CD4-positive, alpha-beta T cell treated with Interleukin-6 at 100 ng/mL for 8 hours (primary cell): ENCODE measurements at places on chromosomes 4 and X.

DNA sequence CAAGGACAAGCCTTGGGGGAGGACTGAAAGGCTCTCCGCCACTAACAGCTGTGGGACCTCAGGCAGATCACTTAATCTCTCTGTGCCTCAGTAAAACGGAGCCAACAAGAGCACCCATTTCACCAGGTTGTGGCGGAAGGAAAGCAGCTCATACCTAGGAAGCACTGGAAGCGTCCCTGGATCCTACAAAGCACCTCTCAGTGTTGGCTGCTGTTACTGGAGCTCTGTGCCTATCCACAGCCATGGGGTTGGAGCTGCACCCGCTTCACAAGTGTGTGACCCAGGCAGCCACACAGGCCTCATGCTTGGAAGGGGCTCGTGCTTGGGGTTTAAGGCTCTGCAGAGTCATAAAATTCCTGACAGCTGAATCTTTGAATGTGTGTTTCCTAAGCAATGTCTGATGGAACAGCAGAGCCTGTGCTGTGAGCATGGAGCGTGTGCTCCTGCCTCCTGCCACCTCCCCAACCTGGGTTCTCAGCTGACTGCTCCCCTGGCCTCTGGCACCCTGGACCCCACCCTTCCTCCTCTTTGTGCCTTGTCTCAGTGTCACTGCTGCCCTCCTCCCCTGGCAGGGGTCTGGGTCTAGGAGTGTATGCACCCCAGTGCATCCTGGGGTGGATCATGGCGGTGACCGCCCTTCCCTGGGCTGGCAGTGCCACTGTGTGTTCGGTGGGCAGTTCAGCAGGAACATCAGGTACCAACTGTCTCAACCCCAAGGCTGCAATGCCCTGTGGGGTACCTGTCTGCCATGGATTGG is 14.4 kb upstream of the MAN2B2 start:
- no peak for DNase-seq

DNA sequence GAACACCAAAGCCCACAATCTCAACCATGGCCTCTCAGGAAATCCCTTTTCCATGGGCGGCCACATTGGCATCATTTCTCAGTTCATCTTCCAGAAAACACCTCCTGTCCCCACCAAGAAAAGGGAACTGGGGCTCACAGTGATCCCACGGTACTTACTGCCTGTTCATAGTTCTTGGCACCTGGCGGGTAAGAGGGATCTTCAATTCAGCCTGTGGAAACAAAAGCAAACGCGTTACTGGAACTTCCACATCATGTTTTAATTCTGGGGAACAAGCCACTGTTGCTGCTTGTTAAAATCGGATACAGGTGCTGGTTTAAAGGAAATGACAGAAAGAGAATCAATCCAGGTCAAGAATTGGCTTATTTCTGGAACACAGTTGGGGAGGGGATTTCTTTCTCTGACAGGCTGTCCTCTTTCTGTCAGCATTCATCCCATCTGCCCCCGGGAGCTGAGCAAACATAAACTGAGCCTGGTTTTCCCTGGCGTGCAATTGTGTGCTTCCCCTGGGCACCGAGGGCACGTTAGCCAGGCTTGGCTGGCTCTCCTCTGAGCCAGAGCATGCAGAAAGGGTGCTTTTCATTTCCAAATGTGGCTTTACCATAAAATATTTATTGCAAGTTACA is 16.8 kb downstream of the CLNK start:
- no peak for DNase-seq

GRCh38 chr4:134753390-134753789 is 551.8 kb upstream of the PABPC4L start:
- no peak for DNase-seq

DNA sequence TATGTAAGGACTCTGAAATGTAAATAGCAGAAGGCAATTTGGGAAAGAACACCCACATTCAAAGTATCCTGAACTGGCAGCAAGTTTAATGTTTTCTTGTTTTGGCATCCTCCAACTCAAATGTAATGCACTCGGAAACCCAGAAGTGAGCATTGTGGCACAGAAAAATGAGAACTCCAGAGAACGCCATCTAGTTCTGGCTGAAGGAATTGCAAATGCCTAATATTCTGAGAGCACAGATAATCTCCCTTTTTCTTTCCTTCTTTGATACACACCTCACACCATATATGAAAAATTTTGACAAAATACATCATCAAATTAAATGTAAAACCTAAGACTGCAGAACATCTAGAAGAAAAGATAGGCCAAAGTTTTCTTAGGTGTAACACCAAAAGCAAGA is 52.1 kb downstream of the PWWP3B start:
- DNase-seq, result no peak

DNA sequence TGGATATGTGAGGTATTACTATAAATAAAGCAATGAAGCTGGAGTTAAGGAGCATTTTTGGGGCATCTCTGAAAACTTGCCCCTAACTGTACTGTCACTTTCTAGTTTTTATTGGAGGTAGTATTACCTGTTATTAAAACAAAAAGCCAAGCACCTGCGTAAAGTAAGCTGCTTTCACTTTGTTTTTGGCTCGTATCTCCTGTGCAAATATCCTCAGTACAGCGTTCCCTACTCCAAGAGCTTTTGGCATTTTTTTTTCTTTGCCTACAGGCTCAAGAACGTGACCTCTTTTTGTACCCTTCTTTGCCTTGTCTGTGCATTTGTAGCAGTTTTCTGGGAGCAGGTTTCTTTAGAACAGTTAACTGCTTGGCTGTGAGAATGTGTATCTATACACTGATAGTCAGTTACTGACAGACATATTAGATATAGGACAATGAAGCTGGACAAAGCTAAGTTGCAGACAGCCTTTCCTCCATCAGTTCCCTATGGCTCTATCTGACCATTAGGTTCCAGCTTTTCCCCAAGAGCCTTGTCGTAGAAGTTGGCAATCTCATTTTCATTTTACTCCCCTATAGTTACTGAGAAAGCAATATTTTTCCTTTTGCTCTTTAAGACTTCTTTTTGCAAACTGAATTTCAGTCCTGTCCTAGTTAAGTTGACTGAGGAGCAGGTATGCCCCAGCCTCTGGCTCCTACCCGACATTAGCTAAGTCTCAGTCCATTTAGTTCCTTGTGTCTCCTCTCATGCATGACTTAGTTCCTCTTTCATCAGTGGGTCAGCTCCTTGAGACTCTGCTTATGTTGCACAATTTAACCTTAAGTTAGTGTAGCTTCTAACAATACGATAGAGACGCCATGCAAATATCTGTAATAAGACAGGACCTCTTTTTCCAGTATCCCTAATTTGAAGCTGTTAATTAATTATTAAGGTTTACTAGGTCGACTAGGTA is 71.5 kb upstream of the HPRT1 start:
- DNase-seq, result no peak

DNA sequence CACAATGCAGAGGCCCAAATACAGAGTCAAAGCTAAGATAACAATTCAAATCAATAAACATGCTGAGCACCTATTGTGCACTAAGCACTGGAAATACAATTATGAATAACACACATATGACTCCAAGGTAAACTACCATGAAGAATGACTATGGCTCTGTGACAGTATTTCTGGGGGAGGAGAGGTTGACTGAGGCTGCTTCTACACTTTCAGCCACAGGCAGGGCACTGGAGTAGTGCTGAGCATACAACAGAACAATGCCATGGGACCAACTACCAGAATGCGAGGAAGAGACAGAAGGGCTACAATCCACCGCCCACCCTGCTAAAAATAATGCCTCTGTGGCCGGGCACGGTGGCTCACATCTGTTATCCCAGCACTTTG is 13.7 kb downstream of the TEC start:
- DNase-seq, result no peak
